ENCODE measurements at places on chromosomes 1 and 21.

- DNase-seq = no peak
These were observed 14.6 kb upstream of the MPZL1 start for GRCh38 chr1:167706931-167707877.

- DNase-seq = no peak
These were observed 63.6 kb upstream of the VAMP3 start for GRCh38 chr1:7707527-7707926.

- DNase-seq = no peak
These were observed 31.7 kb downstream of the SKI start for GRCh38 chr1:2259668-2260402.

DNA sequence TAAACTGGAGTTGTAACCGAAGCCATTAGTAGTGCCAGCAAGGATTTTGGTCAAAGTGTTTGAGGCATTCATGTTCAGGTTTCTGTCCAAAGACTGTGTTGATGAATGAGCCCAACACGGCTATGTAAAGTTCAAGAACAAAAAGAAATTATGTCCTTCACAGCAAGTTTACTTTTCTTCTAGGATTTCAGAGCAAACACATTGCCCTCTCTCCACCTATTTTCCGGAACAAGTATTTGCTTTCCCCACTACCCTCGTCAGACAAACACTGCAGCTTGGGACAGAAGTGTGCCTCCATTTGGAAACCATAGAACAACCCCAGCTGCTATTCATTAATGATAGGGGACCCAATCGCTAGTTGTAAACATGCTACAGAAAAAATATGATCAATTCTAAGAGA, 151.4 kb upstream of the C1orf105 start:
- no peak for DNase-seq

- no peak for DNase-seq
These were observed 29.5 kb upstream of the SLC44A3 start for GRCh38 chr1:94790670-94791069.

- DNase-seq = peak; percentile 76
These were observed 183.6 kb downstream of the GIPC2 start for GRCh38 chr1:78229344-78229743.

GRCh38 chr1:232386721-232387510, 243.0 kb downstream of the SIPA1L2 start:
- DNase-seq = no peak

GRCh38 chr1:213905344-213905743, 82.4 kb upstream of the PROX1 start:
- no peak for DNase-seq

DNA sequence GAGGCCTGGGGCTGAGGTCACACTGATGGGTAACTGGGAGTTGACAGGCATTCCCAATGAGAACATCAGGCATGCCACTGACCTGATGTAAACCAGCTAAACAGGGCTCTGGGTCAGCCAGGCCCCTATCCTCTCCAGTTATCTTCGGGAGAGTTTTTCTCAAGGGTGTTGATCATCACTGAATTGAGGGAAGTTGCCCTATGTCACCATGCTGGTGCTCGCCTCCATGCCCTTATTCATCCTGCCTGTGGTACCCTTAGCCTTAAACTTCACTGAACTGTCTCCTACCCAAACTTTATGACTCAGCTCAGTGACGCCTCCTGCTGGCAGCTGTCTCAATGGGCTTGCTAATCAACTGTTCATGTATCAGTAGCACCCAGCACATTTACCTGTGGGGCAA, 80.7 kb upstream of the TNR start:
- DNase-seq = no peak

- no peak for DNase-seq
These were observed 354.6 kb downstream of the PTPRU start for GRCh38 chr1:29590583-29591565.

GRCh38 chr1:101150670-101151069, 86.1 kb upstream of the S1PR1 start:
- DNase-seq = no peak

DNA sequence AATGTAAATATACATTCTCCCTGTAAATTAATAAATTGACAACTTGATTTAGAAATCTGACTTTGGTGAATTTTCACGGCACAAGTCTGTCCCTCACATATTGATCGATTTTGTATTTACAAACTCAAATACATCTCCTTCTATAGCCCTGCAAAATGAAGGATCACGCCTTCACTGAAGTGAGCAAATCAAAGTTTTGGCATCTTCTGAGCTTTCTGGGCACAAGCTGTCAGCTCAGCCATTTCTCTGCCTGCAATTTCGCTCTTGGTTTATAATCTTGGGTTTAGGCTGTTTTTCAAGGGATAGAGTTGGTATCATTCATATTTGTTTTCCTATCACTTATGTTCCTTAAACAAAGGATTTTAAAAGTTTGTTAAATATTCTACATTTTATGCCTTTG, 25.8 kb downstream of the ANP32E start:
- no peak for DNase-seq

- DNase-seq = no peak
These were observed 23.0 kb downstream of the MTARC1 start for GRCh38 chr1:220809704-220810103.

- DNase-seq = no peak
These were observed 65.4 kb upstream of the LYST start for GRCh38 chr1:235932090-235932510.

DNA sequence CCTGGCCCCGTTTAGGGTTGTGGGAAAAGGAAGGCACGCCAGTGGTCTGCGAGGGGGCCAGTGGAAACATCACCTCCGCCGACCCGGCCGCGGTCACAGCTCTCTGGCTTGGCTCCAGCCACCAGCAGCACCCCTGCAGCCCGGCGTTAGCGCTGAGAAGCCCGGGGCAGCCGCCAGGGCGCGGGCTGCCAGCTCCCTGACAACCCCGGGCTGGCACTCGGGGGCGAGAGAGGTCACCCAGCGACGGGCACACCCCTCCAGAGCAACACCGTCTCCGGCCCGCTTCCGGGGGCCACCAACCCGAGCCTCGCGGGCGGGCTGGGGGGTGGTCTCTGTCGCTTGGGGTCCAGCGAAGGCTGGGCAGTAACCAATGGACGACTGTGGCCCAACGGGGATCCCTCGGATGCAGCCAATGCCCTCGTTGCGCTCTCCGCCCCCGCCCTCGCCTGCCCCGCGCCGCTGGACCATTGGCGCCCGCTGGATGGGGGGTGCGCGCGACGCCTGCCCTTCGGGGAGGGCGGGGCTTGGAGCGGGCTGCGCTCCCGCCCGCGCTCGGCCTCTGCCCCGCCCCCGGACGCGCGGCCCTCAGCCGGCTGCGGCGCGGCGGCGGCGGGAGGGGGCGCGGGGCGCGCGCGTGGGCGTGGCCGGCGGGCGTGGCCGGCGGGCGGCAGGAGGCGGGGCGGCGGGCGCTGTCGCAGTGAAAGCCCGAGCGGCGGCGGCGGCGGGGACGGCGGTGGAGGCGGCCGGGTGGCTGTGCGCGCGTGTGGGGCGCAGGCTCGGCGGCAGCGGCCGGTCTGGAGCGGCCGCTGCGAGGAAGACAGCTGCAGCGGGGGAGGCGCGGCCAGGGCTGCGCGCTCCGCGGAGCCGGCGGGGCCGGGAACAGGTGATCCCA, at the start of gene MAN1C1:
Gene MAN1C1, plus strand, starts transcription at position 697 of the 892 bp plus-strand sequence. CDS start 1,007 bp downstream, outside the sequence.
- DNase-seq = peak; percentile 100

DNA sequence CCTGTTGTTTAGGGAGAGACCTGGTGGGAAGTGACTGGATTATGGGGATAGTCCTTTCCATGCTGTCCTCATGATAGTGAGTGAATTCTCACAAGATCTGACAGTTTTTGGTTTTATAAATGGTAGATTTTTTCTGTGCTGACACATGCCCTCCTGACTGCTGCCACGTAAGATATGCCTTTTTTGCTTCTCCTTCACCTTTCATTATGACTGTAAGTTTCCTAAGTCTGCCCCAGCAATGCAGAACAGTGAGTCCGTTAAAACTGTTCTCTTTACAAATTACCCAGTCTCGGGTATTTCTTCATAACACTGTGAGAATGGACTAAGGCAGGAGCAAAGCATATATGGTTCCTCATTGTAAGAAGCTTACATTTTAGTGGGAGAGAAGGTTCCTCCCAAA, 1727.2 kb downstream of the NCAM2 start:
- DNase-seq = no peak

- no peak for DNase-seq
These were observed 245.3 kb downstream of the PLPP3 start for GRCh38 chr1:56334047-56334446.

DNA sequence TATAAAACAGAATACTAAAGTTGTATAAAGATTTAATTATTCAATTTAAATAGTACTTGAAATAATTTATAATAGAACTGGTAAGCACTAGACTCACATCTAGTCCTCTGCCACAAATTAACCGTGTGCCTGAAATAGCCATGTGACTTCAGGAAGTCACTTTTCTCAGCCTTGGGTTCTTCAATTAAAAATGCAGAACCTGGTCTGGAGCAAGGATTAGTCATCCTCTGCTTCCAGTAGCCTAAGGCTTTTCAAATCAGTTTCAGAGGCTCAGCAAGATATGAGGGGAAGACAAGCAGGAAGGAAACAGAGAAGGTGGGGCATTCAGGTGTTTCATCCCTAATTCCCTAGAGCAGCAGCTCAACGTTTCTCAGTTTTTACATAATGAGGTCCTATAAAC, 23.0 kb downstream of the DPH5 start:
- peak; percentile 15 for DNase-seq

DNA sequence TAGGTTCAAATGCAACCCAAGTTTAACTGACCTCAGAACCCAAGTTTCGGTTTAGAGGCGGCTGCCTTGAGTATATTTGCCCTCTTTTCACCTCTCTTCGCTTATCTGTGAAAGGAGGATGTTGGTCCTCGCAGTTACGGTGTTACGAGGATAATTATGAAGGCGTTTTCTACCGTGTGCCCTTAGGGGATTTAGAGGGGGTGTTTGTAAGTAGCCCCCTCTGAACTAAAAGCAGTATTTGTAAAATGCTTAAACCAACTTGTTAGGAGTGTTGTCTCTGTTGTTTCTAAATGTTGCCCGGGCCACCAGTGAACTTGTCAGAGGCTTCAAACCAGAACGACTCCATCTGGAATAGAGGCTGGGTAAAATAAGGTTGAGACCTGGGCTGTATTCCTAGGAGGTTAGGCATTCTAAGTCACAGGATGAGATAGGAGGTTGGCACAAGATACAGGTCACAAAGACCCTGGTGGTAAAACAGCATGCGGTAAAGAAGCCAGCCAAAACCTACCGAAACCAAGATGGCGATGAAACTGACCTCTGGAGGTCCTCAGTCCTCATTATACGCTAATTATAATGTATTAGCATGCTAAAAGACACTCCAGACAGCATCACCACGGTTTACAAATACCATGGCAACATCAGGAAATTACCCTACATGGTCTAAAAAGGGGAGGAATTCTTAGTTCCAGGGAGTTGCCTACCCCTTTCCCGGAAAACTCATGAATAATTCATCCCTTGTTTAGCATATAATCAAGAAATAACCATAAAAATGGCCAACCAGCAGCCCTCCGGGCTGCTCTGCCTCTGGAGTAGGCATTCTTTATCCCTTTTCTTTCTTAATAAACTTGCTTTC, 1.0 kb upstream of the PSRC1 start:
- no peak for DNase-seq

DNA sequence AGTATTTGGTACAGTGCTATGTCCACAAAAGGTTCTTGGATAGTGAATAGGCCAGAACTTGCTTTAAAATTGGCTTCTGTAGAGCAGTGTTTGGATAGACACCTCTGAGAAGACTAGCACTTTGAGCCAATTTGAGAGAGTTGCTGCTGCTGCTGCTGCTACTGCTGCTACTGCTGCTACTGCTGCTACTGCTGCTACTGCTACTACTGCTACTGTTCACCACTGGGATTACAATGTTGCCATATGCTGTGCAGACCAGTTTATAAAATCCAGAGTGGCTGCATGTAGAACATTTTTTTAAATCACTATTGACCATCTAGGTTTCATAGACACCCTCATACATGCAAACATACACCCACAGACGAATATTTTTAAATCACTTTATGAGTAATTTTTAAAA, 15.3 kb downstream of the GORAB start:
- no peak for DNase-seq

GRCh38 chr1:116110567-116111523, at the start of gene MAB21L3:
Gene MAB21L3 (plus strand): TSS chr1:116111399. CDS start chr1:116112616, 1,217 bp downstream.
- no peak for DNase-seq

GRCh38 chr21:18677632-18678031, 274.0 kb upstream of the TMPRSS15 start:
- no peak for DNase-seq

DNA sequence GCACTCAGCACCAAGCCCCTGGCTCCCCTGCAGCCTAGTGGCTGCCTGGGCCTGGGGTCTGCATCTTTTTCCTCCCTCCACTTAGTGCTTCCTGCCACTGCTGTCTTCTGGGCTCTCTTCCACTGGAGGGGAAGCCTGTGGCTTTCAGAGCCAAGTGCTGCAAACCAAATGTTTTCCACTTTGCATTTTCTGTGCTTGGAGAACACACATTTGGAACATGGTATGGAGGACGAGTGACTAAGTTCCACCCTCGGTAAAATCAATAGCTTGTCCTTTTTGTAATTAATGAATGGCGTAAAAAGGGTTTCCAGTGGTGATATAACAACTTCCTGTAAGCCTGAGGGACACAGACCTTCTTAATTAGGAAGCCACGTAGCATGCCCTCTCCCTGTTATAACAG, 10.1 kb upstream of the GPR153 start:
- no peak for DNase-seq

- DNase-seq = no peak
These were observed 1.2 kb upstream of the CAP1 start for GRCh38 chr1:40039245-40039756.

DNA sequence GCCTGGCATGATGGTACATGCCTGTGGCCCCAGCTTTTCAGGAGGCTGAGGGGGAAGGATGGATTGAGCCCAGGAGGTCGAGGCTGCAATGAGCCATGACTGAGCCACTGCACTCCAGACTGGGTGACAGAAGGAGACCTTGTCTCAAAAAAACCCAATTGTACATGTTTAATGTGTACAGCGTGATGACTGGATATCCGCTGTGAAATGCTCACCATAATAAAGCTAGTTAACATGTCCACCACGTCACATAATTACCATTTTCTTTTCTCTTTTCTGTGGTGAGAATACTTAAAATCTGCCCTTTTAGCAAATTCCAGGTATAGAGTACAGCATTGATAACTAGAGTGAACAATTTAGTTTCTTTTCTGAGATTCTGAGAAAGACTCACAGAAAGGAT, 24.0 kb downstream of the TMPRSS2 start:
- DNase-seq = no peak

DNA sequence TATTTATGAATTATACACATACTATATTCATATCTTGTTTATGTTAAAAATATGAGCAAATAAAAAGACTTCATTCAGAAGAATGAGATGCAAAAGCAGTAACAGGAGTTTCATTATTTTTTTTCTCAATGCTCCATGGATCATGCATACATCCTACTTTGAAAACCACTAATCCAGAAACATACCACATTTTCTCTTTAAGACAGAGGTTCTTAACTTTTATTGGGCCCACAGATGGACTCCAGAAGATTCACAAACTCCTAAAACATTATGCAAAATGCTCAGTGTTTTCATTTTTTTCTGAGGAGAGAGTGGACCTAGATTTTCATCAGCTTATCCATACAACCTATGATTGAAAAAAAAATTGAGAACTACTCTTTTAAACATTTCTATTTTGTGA, 227.8 kb downstream of the DNM3 start:
- no peak for DNase-seq

- DNase-seq = no peak
These were observed 66.4 kb downstream of the KDM1A start for GRCh38 chr1:23085696-23086095.

All from AG20443 (cell line).